Ascending aorta (tissue), 2 donors: ENCODE measurements at places on chromosomes 12 and 14. TPM values are rescaled to one million over a fixed set of nuclear protein-coding genes. Genes with fewer than 3 reads are reported as not detected.
A peak's percentile ranks its signal among the peaks of the same experiment; 100 is the strongest.

DNA sequence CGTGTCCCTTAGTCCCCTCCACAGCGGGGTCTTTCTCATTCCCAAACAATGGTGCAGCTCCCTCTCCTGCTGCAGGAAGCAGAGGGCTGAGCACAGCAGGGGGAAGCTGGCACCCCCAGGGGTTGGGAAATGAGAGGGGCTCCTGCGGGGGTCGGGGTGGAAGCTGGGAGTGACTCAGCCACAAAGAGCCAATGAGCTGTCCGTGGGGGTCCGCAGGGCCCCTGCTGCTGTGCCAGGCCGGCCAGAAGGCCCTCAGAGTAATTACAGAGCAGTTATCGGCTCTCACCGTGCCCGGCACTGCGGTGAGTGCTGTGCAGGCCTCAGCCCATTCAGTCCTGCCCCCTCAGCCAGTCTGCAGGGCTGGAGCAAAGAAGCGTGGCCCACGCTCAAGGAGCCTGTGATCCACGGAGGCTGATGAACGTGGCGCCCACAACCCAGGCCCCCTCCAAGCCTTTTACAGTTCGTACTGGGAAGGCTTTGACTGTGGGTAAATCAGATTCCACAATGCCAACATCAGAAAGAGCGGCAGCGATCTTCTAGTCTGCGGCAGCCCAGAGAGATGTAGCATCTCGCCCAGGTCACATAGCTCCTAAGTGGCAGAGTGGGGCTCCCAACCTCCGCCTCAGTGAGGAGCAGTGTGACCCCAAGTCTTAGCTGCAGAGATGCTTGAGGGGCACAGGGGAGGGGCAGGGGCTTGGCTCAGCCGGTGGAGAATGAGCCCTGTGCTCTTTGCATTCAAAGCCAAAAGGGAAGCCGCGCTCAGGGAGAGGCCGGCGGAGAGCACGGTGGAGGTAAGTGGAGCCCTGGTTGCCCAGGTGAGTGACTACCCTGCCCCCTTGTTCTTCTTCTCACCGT lies 43.4 kb downstream of the SLC6A12 start:
- no peaks in the 10 kb centered on the region for H3K27me3 ChIP-seq
- H3K4me1 ChIP-seq = no peaks in the 10 kb centered on the region
- no peak overlapping the region for H3K27ac ChIP-seq

GRCh38 chr12:16165506-16165905 lies 112.0 kb downstream of the SLC15A5 start:
- H3K36me3 ChIP-seq = no peaks in the 10 kb centered on the region
- no peak overlapping the region for H3K4me3 ChIP-seq
- peak; percentile 68 for DNase-seq
- no peaks in the 10 kb centered on the region for H3K4me1 ChIP-seq

DNA sequence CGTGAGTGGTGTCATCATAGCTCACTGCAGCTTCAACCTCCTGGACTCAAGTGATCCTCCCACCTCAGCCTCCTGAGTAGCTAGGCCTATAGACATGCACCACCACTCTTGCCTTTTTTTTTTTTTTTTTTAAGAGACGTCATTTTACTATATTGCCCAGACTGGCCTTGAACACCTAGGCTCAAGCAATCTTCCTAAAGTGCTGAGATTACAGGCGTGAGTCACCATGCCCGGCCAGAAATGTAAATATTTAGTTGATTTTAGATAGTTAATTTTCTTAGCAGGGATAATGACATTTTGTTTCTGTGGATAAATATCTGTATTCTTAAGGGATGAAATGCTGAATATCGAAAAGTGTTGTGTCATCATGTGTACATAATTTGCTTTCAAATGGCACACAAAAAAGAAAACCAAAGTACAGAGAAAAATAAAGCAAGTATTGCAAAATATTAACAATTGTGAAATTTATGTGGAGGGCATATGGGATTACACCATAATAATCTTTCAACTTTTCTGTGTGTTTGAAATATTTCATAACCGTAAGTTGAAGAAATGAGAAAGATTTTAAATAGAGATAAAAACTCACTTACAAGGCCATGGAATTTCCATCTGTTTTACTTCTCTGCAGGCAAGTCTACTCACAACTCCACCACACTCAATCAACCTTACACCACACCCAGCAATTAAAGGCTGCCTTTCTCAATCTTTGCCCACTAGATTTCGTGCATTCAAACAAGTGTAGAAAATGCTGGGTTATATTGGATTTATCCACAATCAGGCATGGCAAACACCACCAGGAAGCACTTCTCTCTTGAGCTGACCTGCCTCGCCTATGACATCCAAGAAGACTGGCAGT lies 93.7 kb downstream of the SPTSSA start:
- no peaks in the 10 kb centered on the region for H3K27me3 ChIP-seq
- H3K4me3 ChIP-seq = no peak overlapping the region
- no peak overlapping the region for H3K27ac ChIP-seq

- H3K4me1 ChIP-seq = no peaks in the 10 kb centered on the region
- no peaks in the 10 kb centered on the region for H3K36me3 ChIP-seq
- no peak overlapping the region for H3K27ac ChIP-seq
- no peaks in the 10 kb centered on the region for H3K27me3 ChIP-seq
- no peak for DNase-seq
Observed at GRCh38 chr14:89378119-89378518, 38.9 kb downstream of the FOXN3 start.

GRCh38 chr14:90319634-90320541 lies 11.9 kb downstream of the NRDE2 start:
- no peaks in the 10 kb centered on the region for H3K27me3 ChIP-seq

GRCh38 chr12:5458229-5459050 lies 26.5 kb downstream of the NTF3 start:
- H3K36me3 ChIP-seq = no peaks in the 10 kb centered on the region
- peaks cover 25% of the 10 kb centered on the region for H3K4me1 ChIP-seq
- H3K4me3 ChIP-seq = no peak overlapping the region
- no peak for DNase-seq
- H3K27ac ChIP-seq = peak overlapping the region; percentile 45

DNA sequence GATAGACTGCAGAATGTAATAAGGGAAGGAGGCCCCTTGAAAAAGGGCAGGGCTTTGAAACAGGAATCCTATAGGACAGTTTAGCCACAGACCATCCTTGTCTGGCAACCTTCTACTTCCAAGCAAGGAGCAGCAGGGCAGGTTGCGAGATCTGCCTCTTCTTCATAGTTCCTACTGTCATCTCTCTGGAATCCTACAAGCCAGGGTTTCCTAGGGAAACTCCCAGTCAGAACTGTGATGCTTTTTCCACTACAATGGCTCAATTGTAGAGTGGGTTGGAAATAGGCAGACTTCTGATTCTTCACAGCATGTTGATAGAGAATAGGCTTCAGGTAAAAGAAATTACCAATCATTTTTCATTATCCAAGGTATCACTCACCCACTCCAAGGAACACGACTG lies 186.3 kb downstream of the DACT1 start:
- H3K4me3 ChIP-seq = no peak overlapping the region
- DNase-seq = no peak
- no peaks in the 10 kb centered on the region for H3K36me3 ChIP-seq
- no peak overlapping the region for H3K27ac ChIP-seq

GRCh38 chr12:132513070-132513398 lies 23.1 kb downstream of the FBRSL1 start:
- no peaks in the 10 kb centered on the region for H3K27me3 ChIP-seq
- H3K4me3 ChIP-seq = no peak overlapping the region
- DNase-seq = no peak
- no peaks in the 10 kb centered on the region for H3K4me1 ChIP-seq
- H3K36me3 ChIP-seq = peaks cover 20% of the 10 kb centered on the region

DNA sequence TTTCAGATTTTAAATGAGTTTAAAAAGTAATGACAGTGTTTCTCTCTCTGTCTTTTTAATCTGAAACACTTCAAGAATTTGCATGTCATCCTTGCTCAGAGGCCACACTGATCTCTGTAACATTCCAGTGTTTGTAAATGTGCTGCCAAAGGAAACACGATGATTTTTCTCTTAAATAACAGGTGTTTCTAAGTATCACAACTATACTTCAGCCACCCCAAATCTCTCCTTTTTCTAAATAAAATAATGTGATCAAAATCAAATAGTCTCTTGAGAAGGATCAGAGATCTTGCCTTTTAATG lies 3.3 kb upstream of the GALC start:
- DNase-seq = no peak
- no peaks in the 10 kb centered on the region for H3K36me3 ChIP-seq
- no peaks in the 10 kb centered on the region for H3K27me3 ChIP-seq
- no peak overlapping the region for H3K27ac ChIP-seq
- no peaks in the 10 kb centered on the region for H3K4me1 ChIP-seq
- H3K4me3 ChIP-seq = no peak overlapping the region

DNA sequence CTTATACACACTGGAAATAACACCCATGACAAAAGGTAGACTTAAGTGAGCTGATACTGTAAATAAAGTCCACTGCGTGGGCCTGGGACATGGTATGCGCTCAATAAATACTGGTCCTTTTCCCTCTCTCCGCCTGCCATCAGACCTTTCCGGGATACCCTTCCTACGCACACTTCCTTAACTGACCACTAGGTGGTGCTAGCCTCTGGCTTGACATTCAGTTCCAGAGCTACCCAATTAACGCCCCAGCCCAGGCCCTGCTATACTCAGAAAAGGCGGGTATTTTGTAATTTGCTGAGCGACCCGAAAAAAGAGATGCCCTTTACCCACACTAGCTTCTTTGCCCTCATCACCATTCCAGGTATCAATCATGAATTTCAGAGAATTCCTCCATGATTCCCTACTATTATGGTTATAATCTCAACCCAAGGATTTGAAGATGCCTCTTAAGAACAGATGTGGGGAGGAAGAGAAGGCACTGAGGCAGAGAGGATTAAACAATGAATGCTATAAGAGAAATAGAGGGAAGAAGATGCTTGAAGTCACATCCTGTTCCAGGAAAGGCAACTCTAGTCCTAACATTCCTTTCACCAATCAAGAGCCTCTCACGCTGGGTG lies 3.9 kb upstream of the LRP1 start:
- peaks cover 3% of the 10 kb centered on the region for H3K4me1 ChIP-seq
- H3K27ac ChIP-seq = no peak overlapping the region
- DNase-seq = no peak
- H3K27me3 ChIP-seq = no peaks in the 10 kb centered on the region
- H3K4me3 ChIP-seq = no peak overlapping the region
- no peaks in the 10 kb centered on the region for H3K36me3 ChIP-seq

DNA sequence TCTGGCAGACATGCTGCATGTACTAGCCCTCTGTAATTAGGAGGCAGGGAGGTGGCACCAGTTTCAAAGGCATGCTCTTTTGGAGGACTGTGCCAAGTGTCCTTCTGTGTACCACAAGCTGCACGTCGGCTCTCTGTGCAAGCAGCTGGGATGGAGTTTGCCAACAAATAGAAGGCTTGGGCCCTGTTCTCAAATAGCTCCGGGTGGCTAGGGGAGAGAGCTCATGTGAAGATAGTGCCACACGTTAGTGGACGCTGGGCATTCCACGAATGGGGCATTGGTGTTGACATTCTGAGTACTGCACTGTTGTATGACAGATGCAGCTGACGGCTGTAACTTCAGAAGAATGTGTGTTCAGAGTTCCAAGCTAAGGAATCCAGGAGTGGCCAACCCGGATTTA lies 4.4 kb downstream of the AACS start:
- no peak for DNase-seq
- H3K27ac ChIP-seq = no peak overlapping the region
- no peaks in the 10 kb centered on the region for H3K27me3 ChIP-seq

DNA sequence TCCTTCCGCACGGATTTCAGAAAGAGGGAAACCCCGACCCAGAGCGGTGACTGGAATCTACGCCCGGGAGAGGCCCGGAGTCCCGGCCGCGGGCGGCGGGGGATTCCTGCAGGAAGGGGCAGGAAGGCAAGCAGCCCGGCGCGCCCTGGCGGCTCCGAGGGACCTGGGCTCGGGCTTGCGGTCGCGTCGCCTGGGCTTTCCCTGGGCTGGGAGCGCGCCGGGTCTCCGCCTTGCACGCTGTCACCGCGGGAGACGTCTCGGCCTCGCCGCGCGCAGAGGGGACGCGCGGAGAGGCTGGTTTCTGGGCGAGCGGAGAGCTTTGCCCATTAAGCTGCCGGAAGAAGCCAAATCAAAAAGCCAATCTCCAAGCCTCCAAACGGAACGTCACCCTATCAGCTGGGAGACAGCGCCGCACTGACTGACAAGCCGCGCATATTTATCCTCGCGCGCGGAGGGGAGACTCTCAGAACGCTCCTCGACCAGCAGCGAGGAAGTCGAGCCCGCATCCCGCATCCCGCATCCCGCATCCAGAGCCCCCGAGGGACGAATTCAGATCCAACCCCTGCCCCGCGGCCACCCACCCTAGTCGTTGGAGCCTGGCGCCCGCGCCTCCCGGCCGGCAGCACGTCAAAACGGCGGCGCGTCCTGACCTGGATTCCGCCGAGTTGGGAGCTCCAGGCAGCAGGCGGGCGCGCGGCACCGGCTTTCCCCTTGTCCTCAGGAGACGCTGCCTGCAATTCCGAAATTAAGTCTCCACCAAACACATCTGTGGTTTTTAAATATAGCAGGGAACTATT lies at the start of gene SLC8A3:
SLC8A3 (minus strand) TSS at position 293 of the 797 bp plus-strand sequence. CDS start 20,529 bp downstream, outside the sequence.
- peaks cover 7% of the 10 kb centered on the region for H3K4me1 ChIP-seq
- no peak within 1 kb of the TSS for H3K27ac ChIP-seq
- no peaks in the 10 kb centered on the region for H3K27me3 ChIP-seq
- H3K4me3 ChIP-seq = peak within 1 kb of the TSS; percentile 64

The OR10AD1 gene
- not detected for total RNA-seq

The ATP5F1B gene
- 197 TPM for total RNA-seq

The NPFF gene
- total RNA-seq = 2.8 TPM

The MBIP gene
- 2.2 TPM for total RNA-seq

The TCL1B gene
- total RNA-seq = not detected

The KRT85 gene
- not detected for total RNA-seq

The SERPINA12 gene
- not detected for total RNA-seq

The KCNH3 gene
- not detected for total RNA-seq

The BIN2 gene
- total RNA-seq = 4.2 TPM
